GM04503 (cell line): ENCODE measurements at places on chromosomes 2 and 18.

DNA sequence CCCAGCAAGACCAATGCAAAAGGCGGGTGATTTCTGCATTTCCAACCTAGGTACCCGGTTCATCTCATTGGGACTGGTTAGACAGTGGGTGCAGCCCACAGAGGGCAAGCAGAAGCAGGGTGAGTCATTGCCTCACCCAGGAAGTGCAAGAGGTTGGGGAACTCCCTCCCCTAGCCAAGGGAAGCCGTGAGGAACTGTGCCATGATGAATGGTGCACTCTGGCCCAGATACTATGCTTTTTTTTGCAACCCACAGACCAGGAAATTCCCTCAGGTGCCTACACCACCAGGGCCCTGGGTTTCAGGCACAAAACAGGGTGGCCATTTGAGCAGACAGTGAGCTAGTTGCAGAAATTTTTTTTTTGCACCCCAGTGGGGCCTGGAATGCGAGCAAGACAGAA is 662.6 kb upstream of the ACVR2A start:
- no peak for DNase-seq

DNA sequence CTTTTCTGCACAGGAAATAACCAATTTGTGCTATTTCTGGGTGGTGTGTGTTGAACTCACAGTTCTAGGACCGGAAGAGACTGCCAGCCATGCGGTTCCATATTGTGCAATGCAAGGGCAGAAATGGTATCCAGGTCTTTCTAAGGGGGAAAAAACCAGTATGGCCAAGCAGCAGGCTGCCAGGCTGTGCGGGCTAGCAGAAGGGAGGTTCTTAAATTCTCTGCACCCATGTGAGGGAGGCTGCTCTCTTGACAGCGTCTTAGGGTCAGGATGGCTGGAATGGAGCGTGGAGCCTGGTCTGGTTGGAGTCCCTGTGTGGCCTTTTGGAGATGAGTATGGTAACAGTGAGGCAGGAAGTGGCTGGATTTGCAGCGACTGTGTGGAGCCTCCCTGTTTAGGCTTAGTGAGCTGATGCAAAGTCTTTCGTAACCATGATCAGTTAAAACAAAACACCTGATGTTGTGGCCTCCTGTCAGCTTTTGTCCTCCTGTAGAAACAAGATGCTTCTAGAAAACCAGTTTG is 52.6 kb downstream of the NCK2 start:
- no peak for DNase-seq

DNA sequence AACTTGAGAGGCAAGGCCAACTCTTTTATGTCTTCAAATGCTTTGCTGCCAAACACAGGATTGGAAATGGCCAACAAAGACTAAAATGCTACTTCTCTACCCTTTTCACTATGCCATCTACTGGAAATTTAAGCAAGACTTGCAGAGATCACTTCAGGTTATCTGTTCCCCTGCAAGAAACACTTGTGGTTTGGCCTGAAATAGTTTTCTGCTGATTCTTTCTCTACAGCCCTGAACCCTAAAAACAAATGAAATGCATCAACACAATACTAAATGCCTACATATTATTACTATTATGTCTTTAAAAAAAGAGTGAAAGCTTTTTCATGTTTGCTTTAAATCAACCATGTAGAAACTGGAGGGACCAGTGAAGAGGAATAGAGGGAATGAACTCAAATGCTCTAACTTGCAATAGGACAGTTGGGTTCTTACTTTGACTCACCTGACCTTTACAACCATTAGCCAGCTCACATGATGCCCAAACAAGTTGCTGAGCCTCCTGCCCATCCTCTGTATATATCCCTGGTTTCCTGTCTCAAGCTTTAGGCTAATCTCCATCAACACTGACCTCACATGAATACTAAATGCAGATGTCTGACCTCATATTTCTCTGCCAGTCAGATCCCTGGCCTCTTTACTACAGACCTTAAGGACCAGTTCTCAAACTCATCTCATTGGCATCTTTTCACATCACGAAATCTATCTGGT is 17.5 kb upstream of the ADAM17 start:
- no peak for DNase-seq

- DNase-seq: no peak
Measured at GRCh38 chr2:137523931-137524330, 440.3 kb upstream of the HNMT start.

DNA sequence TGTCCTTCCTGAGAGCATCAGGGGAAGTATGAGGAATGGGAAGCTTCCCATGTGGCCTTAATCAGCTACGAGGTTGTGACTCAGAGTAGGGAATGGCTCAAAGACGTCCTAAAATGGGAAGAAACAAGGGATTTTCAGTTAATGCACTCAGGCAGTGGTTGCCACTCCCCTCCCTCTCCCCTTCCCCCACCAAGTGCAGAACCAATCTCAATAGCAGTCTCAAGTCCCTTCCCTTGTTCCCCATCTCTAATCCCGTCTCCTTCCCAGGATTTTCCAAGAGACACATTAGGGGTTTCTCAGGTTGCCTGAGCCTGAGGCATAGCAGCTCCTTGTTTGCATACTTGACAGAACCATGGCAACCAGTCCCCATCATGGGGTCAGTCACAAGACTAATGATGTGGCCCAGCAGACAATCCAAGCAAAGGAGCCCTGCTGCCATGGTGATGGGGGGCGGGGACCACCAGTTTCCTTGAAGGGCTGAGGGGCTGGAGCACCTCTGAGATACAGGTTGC is 18.2 kb upstream of the RESP18 start:
- DNase-seq: peak; percentile 61

DNA sequence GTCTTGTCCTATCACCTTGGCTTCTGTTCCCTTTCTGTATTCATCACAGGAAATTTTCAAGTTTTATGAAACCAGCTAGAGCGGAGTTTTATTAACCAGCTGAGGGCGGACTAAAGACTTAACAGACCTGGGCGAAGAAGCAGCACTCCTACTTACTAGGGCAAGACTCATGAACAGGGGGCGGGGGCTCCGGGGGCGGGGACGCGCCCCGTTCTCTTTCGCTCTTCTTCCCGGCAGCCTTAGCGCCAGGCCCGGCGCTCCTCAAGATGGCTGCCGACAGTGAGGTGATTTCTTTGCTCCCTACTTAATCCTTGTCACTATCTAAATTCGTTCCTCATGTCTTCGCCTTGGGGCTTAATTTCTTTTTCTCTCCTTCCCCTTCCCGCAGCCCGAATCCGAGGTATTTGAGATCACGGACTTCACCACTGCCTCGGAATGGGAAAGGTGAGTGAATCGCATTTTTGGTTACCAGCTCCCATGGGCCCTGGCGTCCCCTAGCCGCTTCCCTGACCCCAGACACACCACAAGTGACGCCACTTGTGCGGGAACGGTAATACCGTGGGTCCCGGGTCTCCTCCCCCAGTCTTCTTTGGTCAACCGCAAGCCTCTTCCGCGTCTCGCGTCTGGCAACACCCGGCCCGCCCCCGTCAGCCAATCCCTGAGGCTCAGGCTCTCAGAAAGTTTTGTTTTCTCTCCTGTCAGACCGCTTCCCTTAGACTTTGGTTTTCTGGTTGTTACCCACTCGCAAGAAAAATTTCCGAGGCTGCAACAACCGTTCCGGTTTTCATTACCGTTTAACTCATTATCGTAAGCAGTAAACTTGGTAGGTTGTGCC is at the start of gene RAB3GAP1:
Gene RAB3GAP1, plus strand, starts transcription at position 251 of the 835 bp plus-strand sequence. Its CDS starts 16 bp downstream, at position 267.
- peak; percentile 38 for DNase-seq

DNA sequence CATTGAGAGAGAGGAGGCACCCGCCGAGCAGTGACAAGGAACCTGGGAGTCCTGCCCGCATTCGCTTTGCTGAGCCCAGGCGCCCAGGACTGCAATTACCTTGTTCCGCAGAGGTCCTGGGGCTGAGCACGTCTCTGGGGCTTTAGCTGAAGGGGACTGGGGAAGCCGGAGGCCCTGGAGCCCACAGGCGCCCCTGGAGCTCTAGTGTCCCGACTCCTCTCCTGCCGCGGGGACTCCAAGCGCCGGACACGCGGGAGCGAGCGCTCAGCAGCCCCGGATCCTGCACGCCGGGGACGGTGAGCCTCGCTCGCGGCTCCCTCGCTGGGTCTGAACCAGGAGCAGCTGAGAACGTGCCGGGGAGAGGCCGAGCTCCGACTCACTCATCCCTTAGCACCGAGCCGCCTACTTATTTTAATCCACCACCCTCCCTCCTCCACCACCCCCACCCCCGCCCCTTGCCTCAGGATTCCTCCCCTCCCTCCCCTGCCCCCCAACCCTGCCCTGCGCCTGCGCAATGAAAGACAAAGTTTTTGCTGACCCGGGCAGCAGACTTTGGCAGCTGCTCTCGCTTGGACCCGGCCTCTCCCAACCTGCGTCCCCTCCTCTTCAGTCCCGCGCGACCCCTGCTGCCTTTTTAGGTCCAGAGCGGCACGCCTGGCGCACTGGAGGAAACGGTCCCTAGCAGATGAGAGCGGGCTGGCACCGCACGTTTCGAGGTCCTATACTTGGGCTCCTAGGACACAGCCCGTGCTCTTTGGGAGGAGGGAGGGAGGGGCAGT is at the start of gene OSR1:
Gene OSR1, minus strand, starts transcription at position 382 of the 779 bp plus-strand sequence. CDS start 4,818 bp downstream, outside the sequence.
- DNase-seq: no peak

- DNase-seq: no peak
Measured at GRCh38 chr18:12030670-12031069, 49.4 kb downstream of the IMPA2 start.

DNA sequence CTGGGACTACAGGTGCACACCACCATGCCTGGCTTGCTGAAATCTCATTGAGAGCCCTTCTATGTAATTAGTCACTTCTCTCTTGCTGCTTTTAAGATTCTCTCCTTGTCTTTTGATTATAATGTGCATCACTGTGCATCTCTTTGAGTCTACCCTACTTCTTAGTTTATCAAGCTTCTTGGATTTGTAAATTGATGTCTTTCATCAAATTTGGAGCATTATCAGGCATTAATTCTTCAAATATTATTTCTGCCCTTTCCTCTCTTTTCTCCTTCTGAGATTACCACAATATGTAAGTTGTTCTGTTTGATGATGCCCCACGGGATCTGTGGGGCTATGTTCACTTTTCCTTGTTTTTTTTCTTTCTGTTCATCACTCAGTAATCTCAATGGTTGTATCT is 9.0 kb upstream of the MARCO start:
- DNase-seq: no peak

DNA sequence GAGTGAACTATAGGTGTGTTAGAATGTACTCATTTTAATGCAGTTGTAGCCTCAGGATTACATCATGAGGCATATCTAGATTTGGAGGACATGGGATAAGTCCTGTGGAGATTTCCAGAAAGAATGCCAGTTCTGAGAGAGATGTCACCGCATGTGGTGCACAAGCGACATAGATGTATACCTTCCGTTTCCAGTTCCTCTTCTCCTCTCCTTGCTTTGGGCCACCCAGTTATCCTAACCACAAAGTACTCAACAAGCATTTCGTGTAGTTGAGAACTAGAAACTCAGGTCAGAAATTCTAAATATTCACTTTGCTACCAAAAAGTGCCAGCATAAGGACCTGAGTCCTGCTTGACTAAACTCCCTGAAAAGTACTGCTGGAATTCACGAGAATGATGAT is 66.5 kb downstream of the KCTD18 start:
- DNase-seq: no peak

DNA sequence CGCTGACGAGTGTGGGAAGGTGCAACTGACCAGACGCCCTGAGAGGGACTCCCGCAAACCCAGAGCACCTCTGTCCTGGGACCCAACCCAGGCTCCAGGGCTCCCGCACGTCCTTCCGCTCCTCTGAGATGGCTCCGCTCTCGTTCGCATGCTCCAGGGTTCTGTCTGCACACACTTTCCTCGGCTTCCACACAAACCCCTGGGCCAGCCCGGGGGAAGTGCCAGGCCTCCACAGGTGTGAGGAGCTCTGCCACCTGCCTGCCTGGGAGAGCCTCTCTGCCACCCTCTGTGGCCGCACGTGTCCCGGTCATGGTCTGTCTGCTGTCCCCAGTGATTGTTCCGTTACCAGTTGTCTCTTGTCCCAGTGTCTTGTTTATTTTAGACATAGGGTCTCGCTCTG is 222.9 kb downstream of the HDAC4 start:
- DNase-seq: no peak

- DNase-seq: no peak
Measured at GRCh38 chr2:73075477-73076373, 4.2 kb upstream of the SFXN5 start.

GRCh38 chr18:62396381-62396780 is 71.3 kb downstream of the TNFRSF11A start:
- DNase-seq: no peak

DNA sequence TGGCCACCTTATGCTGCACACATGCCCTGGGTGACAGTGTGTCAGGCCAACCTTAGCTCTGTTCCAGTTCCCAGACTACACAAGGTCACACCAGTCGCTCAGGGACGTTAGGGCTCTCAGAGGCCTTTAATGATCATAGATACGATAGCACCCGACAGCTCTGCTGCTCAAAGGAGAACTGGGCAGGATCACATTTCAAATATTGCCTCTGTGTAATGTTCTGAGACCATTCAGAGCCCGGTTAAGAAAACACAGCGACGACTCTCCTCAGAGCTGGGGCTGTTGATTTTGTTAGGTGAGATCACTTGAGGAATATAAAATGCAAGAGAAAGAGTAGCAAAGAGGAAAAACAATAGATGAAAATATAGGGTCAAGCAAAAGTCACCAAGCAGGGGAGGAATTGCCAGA is 166.6 kb upstream of the TANK start:
- no peak for DNase-seq

DNA sequence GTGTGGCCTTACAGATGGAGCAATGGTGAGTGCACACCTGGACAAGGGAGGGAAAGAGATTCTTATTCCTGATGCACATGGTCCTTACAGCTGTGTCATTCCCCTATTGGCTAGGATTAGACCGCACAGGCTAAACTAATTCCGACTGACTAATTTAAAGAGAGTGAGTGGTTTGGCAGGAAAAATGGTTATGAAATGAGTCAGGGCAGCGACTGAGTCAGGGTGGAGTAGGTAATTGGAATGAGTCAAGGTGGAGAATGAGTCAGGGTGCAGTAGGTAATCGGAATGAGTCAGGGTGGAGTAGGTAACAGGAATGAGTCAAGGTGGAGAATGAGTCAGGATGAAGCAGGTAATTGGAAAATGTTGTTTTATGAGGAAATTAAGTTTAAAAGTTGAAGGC is 1353.7 kb upstream of the LRRTM1 start:
- no peak for DNase-seq

- DNase-seq: no peak
Measured at GRCh38 chr18:33316146-33316587, 124.4 kb downstream of the CCDC178 start.

DNA sequence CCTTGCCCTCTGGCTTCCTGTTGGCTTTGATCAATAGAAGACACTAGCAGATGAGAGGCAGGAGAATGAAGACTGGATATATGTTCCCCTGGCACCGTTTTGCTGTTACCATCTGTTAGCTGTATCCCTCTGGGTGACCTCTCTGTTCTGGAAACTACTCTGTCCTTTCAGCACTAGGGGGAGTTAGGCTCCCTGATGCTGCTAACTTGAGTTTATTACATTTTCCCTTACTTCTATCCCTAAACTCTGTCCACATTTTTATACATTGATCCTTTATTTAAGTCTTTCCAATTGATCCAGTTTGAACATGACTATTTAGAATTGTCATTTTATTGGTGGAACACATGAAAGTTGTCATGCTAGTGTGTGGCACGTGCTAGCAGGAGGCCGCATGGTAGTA is 1014.3 kb upstream of the CDH2 start:
- no peak for DNase-seq

- DNase-seq: no peak
Measured at GRCh38 chr2:103232865-103233264, 471.0 kb downstream of the TMEM182 start.
